ENCODE measurements at places on chromosomes 13 and 19. TPM values are rescaled to one million over a fixed set of nuclear protein-coding genes. Genes with fewer than 3 reads are reported as not detected.

KCNN4 gene
- total RNA-seq, result not detected

FUT6 gene
- total RNA-seq, result not detected

TMEM272 gene
- 3.9 TPM for total RNA-seq

KLF5 gene
- total RNA-seq, result 2.8 TPM

CYP2S1 gene
- 3.2 TPM for total RNA-seq

LRFN3 gene
- 21.2 TPM for total RNA-seq

SHISA2 gene
- 9.2 TPM for total RNA-seq

CGB3 gene
- total RNA-seq, result not detected

TNFAIP8L1 gene
- total RNA-seq, result 7.6 TPM

PLK5 gene
- 0.23 TPM for total RNA-seq

GARIN5A gene
- 7.2 TPM for total RNA-seq

CCDC70 gene
- not detected for total RNA-seq

MCOLN1 gene
- 9.9 TPM for total RNA-seq

ANKLE1 gene
- 0.92 TPM for total RNA-seq

PCDH20 gene
- 24.0 TPM for total RNA-seq

PNMA8A gene
- total RNA-seq, result 108 TPM

C19orf18 gene
- total RNA-seq, result not detected

KLK12 gene
- not detected for total RNA-seq

MEIOSIN gene
- total RNA-seq, result not detected

RUBCNL gene
- 5.8 TPM for total RNA-seq

CEACAM4 gene
- total RNA-seq, result not detected

VSTM1 gene
- total RNA-seq, result 0.23 TPM

UBAC2 gene
- total RNA-seq, result 35.8 TPM

ZNF100 gene
- total RNA-seq, result 13.6 TPM

TTYH1 gene
- 191 TPM for total RNA-seq

CCDC9 gene
- total RNA-seq, result 3.0 TPM

PDE4A gene
- total RNA-seq, result 9.0 TPM

LGALS14 gene
- 1.4 TPM for total RNA-seq

PRRG2 gene
- 1.2 TPM for total RNA-seq

FFAR2 gene
- total RNA-seq, result 0.23 TPM

FOSB gene
- total RNA-seq, result 4.4 TPM
